ENCODE measurements at places on chromosomes 12 and 14.
A peak's percentile ranks its signal among the peaks of the same experiment; 100 is the strongest.

DNA sequence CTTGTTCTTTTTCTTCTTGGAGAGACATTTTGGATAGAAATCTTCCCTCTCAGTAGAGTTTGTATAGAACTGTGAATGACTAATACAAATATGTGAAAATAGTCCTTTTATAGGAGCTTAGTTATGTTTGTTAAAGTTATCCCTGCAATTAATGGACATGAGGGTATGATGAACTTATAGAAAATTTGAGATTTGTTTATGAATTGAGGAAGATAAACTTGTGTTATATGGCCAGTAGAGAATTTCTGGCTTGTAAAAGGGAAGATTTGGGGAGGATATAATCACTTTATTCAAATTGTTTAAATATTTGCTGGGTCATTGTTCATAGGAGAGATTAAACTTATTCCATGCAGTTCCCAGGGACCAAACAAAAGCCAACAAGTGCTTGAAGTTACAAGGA is 119.6 kb downstream of the DAAM1 start:
- no peak for DNase-seq

DNA sequence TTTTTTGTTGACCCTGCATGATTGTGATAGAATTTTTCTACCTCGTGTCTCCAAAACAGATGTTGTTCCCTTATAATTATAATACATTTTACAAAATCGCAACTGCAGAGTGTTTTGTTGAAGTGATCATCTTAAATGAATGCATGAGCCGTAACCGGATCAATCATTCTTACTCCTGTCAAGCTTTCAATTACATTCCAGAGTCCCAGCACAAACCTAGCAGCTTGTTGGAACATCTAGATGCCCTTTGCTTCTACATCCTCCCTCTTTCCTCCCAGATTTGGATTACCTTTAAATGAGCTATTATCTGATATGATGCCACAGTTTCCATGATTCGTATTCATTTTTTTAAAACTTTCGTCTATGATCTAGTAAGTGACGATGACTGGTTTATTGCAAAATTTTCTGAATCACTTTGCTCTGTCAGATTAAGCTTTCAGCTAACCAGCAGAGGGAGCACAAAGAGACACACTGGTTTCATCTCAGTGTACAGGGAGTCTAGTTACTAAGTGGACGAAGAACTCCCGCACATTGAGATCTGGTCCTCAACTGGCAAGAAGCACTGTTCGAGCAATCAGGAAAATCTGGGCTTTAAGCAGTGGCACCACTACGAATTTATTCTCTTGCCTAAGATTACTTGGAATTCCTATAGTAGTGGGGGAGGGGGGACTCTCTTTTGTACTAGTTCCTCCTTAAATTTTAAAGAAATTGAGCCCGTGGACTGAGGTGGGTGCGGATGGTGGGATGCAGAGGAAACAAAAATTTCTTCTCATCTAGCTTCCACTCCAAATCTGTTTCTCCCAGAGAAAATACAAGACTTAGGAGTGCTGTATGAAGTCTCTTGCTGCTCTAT is 40.9 kb downstream of the TSHR start:
- peak; percentile 24 for DNase-seq

GRCh38 chr12:104555648-104556047 is 98.9 kb downstream of the CHST11 start:
- DNase-seq, result no peak

DNA sequence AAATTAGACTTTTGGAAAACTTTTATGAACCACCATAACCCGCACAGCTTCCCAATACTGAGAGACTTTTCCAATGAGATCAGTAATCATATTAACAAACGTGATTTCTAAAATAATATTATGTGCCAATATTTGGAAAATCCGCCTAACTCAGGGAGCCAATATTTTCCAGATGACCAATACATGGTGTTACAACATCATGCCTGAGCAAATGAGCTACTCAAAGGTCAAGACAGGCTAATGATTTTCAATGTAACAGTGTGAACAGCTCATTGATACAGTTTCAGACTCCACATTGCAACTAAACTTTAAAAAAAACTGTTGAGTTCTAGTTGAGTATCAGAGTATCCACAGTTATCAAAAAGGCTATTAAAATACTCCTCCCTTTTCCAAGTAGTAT is 46.8 kb downstream of the RNF34 start:
- no peak for DNase-seq

- no peak for DNase-seq
Measured at GRCh38 chr12:24011927-24012507, 62.5 kb upstream of the SOX5 start.

DNA sequence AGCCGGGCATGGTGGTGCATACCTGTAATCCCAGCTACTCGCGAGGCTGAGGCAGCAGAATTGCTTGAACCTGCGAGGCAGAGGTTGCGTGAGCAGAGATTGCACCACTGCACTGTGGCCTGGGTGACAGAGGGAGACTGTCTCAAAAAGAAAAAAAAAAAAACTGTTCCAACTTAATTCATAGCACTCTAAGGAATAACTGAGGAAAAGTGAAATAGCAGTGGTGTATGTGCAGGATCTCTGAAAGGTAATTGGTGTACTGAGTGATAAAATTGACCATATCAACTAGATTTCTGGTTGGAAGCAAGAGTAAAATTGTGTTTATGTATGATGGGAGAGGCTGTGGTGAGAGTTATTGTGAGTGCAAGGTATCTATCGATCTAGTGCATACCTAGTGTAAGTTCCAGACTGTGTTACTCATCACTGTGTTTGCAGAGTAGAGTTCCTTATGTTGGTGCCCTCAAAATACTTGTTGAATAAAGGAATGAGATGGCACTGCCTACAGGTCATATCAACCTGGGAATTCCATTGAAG is 6.3 kb downstream of the CAND1 start:
- no peak for DNase-seq

DNA sequence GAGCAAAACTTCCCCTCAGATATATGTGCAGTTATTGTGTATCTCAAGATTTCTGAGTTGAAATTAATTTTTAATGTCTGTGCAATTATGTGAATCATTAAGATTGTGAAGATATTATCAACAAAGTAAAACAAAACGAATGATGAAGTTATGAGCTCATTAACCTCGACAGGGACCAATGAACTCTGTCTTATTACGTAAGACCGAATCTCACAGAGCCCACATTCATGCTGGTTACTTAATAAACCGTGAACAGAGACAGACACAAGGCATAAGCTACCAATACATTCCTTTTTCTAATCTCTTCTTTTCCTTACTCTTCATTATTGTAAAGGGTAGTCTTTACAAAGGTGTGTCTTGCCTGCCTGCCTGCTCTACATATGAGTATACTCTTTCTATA is 568.7 kb downstream of the RPS29 start:
- no peak for DNase-seq

GRCh38 chr12:77032406-77032805 is 33.0 kb downstream of the E2F7 start:
- DNase-seq, result no peak

DNA sequence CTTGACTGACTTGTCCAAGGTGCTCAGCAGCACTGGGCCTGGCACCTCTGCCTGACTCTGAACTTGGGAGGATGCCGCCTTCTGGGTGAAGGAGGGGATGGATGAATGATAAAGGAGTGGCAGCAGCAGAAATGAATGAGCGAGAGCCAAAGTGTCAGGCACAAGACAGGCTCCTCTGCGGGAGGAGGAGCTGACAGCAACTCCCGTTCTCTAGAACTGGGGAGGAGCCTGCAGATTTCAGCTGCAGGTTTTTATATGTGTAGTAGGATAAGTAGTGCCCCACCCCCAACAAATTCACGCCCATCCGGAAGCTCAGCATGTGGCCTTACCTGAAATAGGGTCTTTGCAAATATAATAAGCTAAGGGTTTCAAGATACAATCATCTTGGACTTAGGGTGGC is 33.1 kb downstream of the SLC8B1 start:
- no peak for DNase-seq

GRCh38 chr14:49754570-49755097 is 13.3 kb upstream of the KLHDC2 start:
- DNase-seq, result no peak

- DNase-seq, result no peak
Measured at GRCh38 chr12:90974286-90974685, 19.3 kb upstream of the CCER1 start.

GRCh38 chr12:123396543-123396942 is 12.6 kb downstream of the KMT5A start:
- DNase-seq, result no peak

DNA sequence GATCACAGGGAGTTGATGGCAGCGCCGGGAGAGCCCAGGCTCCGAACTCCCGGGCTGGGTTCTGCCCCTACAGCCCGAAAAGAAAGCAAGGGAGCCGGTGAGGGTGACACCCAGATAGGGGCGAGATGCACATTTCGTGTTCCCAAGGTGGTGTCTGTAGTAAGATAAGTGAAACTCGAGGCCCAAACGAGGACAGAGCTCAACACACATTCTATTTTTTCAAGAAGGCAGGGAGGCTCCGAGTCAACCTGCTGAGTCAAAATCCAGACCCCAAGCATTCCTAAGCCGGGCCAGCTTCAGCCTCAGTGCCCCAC is 24.2 kb upstream of the YY1 start:
- DNase-seq, result no peak

Data from head of caudate nucleus (tissue), 42 donors.